Fibroblast of skin of scalp (primary cell): ENCODE measurements at places on chromosomes 3 and 15.

GRCh38 chr15:59995568-59996297 lies 8.4 kb upstream of the FOXB1 start:
- DNase-seq, result no peak

DNA sequence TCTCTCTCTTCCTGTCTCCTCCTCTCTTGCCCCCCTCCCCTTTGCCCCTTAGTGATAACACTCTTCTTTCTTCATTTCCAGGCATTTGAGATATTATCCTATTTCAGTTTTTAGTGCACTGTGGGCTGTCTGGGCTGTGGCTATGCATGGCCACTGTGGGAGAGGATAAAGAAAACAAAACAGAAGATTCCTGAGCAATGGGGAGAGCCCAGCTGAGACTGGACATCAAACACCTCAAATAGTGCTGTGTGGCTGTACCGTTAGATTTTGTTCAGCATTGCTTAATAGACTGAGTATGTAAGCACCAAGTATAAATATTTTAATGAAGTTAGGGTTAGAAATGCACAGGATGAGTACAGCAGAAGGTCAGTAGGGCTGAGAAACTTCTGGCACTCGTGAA lies 7.9 kb upstream of the GBE1 start:
- DNase-seq, result peak; percentile 26

DNA sequence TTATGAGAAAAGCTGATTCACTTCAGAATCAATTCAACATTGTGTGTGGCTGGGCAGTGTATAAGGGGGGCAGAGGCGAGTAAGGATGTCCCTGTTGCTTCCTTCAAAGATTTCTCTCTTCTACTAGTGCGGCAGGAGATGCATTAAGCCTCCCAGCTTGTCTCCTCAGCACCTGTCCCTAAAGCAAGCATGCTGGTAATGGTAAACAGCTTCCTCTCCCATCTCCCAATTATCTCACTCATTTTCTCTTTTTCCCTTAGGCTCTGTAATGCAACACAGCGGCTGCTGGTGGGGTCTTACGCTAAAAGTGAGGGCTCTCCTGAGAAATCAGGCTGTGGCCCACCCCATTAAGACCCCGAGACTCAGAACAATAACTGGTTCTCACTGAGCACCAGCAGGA lies 306.4 kb upstream of the ROPN1 start:
- DNase-seq, result no peak

DNA sequence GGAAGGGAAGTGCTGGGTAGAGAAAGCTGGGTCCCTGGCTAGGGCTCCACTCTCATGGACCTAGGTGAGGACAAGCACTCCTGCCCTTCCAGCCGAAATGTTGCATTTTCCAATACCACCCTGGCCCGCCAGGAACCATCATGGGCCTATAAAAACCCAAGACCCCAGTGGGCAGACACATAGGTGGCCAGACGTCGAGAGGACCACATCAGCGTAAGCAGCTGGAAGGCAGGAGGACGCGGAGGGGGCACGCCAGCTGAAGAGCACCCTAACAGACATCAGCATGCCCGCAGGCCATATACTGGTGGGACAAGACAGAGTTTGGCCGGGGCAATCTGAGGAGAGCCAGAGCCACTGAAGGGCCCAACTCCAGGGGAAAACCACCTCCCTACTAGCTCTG lies 98.3 kb downstream of the GBE1 start:
- no peak for DNase-seq

DNA sequence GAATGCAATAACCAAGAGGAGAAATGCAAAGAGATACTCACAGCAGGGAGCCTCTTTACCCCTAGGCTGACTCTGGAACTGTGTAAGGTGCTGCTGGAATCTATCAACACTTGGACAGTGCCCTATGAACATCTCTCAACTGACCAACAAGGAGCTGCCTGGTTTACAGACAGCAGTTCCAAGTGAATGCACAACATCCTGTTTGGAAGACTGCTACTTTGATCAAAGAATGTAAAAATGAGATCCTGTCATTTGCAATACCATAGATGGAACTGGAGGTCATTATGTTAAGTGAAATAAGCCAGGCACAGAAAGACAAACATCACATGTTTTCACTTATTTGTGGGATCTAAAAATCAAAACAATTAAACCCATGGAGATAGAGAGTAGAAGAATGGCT lies 136.3 kb downstream of the IMPG2 start:
- no peak for DNase-seq

DNA sequence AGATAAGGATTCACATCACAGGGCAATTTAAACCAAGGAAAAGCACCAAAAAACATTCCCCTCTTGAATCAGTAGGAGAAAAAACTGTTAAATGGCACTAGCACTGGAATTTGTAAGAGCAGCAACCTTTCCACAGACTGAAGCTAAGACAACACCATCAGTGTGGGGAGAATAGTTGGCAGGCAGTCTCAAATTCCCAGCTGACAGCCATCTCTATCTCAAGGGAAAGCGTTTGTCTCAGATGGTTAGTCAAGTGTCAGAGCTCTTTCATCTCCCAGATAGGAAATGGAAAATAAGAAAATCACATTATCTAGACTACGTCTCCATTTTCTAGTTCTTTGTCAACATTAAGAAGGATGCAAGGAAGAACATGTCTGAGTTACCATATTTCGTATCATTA lies 228.7 kb downstream of the WDR72 start:
- DNase-seq, result no peak

DNA sequence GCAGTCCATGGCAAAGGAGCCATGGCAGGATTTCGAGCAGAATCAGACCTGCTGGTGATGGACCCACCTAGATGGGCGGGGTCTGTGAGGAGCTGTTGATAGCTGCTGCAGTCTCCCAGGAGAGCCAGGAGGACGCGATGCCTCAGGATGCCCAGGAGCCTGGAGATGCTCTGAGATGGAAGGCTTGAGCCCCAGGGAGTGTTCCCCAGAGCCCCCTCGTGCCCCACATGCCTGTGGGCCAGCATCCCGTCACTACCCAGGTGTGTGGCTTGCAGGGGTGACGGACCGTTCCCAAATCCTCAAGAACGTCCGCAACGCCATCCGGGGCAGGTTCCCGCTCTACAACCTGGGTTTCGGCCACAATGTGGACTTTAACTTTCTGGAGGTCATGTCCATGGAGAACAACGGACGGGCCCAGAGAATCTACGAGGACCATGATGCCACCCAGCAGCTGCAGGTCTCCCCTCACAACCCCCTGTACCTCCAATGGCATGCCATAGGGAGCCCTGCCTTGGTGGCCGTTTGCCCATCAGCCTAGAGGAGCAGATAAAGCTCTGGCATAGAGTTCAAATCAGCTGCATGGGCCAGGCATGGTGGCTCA lies 6.7 kb downstream of the ITIH1 start:
- no peak for DNase-seq

DNA sequence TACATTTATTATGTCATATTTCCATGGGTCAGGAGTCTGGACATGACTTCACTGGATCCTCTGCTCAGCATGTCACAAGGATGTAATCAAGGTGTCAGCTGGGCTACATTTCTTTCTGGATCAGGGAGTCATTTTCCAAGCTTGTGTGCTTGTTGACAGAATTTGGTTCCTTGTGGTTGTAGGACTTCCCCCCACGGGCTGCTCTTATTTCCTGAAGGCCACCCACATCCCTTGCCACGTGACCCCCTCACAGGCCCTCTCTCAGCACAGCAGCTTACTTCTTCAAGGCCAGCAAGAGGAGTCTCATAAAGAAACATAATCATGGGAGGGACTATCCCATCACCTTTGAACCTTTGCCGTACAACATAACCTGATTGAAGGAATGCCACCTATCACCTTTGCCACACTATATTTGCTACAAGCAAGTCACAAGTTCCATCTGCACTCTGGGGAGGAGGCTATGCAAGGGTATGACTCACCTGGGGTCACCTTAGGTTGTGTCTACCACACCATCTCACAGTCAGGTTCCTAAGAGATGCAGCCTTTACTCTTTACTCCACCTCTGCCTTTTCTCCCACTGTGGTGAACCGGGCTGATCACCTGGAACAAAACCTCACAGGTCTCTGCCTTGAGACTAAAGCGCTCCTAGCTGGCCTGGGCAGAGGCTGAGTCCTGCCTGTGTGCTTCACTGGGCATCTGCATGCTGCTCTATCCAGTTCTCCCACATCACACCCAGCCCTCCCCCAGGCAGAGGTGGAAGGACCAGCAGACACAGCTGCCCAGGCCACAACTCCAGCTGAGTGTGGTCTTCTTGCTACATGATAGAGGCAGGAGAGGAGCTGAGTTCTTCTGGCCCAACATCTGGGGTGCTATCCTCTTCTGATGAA lies 13.5 kb downstream of the RAB6B start:
- no peak for DNase-seq

DNA sequence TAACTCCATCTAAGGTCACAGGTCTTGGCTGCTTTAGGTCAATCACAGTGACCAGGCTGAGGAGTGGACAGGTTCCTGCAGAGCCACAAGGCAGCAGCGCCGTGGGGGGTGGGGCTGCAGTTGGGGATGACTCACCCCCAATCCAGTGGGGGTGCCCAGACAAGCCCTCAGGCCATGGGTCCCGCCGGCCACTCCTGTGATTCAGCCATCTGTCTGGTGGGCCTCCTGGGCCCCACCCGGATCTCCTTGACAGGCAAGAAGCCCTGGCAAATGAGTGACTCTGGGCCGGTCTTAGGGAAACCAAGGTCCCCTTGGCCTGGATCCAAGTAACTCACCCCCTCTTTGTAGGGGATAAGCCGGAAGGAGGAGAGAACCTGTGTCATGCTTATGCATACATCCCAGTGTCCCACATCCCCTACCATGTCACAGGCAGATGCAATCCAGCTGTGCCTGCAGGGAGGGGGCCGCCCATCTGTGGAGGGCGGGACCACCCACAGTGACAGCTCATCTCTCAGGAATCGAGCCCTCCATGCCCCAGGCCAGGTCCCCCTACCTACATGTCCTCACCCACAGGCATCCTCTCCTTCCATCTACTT lies 495 bp upstream of the COL7A1 start:
- DNase-seq, result peak; percentile 94

DNA sequence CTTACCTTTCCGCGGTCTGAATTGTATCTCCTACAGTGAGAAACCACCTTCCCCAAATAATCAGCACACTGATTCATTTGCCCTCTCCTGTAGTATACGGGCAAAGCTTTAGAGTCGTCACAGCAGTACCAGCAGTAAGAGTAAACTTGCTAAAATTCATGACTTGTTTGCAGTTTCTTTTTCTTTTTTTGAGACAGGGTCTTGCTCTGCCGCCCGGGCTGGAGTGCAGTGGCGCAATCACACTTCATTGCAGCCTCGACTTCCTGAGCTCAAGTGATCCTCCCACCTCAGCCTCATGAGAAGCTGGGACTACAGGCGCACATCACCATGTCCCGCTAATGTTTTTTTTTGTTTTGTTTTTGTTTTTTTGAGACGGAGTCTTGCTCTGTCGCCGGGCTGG lies 11.9 kb downstream of the SCAMP5 start:
- no peak for DNase-seq

- DNase-seq, result peak; percentile 53
Observed at GRCh38 chr15:101167753-101168462, 83.9 kb downstream of the CHSY1 start.

DNA sequence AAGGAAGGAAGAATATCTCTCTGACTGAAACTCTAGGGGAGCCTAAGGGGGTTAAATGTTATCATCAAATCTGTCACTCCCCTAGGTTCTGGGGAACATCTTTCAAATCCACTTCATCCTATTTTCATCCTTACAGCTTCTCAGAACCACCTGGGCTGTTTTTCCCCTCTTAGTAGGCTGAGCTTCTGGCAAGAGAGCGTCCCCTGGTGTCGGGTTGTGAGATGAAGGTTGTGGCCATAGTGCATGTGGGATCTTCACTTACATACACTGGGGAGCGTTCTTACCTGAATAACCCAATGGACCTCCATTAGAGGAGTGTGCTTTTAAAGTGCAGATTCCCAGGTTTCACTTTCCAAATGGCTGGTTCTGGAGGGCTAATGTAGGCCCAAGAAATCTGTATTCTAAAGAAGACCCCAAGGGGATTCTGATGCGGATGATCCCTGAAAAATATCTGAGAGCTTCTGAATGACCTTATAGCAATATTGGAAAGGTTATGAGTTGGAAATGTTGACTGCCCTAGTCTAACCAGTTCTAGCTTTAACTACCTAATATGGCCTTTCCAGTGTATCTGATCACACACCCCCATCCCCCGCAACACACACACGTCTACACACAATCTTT lies 663.7 kb downstream of the AGBL1 start:
- no peak for DNase-seq

DNA sequence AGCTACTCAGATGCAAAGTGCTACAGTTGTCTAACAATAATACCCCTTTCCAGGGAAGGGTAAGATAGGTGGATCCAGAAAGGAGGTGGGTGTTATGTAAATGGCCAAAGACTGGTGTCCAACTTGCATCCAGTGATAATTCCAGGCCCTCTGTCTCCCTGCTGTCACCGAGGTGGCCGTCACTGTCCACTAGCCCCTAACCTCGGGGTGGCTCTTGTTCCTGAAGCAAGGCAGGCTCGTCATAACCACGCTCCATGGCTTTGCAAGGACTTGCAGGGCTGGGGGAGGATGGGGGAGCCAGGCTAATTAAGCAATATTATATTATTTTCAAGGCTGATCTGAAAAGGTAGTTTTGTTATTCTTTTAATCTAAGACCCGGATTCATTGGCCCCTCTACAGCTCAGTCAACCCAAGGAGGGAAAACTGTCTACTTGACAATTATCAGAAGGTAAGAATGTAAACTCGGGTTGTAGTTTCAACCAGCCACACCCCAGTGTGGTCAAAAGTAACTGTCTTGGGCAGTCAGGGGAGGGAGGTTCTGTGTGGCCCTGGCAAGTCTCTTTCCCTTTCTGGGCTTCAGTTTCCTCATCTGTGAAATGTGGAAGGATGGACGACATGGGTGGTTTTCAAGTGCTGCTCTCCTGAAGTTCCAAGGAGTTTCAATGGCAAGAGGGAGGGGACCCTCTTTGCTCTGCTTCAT lies 220.1 kb upstream of the BHLHE40 start:
- no peak for DNase-seq

DNA sequence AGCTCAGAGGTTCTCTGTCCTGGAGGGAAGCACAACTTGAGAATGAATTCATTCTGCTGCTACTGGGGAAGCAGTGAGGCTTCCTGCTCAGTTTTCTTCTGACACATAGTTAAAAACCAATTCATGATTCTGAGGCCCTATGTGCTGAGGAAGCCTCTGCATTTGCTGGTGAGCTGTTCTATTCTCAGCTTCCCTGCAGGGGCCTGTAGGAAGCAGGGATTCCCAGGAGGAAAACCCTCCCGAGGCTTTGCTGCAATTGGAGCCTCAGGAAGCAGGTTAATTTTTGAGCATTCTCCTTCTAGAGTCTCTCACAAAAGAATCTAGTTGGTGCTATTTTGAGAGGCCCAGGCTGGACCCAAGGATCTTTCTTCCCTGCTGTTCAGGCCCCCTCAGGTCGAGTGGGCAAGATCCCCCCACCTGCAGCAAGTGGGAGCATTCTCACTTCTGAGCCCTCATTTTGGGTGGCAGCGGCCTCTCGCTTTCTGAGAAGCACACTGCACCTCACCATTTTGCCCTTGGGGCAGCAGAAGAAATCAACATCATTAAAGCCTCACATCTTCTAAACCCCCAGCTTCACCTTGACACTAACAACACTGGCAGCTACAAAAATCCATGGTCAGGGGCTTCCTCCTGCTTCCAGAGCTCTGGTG lies 197.5 kb upstream of the TSC22D2 start:
- DNase-seq, result peak; percentile 37

DNA sequence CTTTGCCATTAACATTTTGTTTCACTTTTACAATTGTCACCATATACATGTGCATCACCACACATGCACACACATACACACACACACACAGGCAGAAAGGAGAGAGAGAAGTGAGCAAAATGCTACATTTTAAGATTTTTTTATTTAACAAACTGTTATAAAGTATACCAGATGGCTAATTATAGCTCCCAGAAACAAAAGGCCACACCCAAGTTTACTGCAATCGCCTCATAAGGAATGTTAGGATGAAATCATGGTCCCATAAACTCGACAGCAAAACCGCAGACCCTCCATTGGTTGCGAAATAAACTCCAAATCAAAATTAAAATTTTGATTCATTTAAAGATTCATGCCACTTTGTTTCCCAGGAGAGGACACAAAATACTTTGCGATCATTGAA lies 16.1 kb upstream of the C15orf61 start:
- DNase-seq, result peak; percentile 70
